ENCODE measurements at places on chromosomes 12 and 14.

DNA sequence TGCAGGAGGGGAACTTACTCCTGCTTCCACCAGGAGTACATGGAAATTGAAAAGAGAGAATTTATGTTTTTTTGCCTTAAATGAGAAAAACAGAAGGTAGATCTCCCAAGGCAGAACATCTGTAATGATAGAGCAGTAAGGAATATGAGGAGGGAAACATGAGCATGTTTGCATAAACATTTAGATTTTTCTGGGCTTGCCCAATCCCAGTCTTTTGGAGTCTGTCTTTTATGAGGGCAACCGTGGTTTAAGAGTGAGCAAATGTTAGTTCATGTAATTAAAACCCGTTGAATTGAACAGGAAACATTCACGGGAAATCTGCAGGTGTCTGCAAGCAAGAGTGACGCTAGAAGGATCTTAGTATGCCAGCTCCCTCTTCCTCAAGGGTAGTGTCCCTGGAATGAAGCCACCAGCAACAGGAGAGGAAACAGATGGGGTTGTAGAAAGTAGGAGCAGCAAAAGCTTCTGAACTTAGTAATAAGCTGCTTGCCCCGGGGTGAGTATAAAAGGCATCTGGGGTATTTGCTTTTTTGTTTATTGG lies 79.3 kb downstream of the ARF6 start:
- no peak for DNase-seq

- no peak for DNase-seq
Measured at GRCh38 chr12:27000961-27001360, 13.2 kb downstream of the TM7SF3 start.

DNA sequence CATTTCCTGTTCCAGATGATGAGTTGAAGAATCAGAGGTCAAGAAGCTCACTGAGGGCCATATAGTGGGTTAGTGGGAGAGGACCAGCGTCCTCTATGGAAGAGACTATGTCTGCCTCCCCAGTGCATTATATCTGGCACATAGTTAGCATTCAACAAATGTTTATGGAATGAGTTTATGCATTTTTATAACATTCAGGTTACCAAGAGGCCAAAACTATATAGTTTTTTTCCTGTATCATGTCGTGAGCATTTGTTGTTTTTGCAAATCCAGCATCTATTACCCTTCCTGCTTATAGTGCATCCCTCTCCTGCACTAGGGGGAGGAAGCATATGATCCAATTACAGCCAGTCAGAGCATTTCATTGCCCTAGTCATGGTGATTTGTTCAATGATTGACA lies 60.6 kb downstream of the SUDS3 start:
- DNase-seq, result no peak

- no peak for DNase-seq
Measured at GRCh38 chr14:53468876-53469275, 315.8 kb upstream of the DDHD1 start.

- DNase-seq, result no peak
Measured at GRCh38 chr14:76929927-76930326, 98.6 kb downstream of the IRF2BPL start.

GRCh38 chr14:71803539-71804260 lies 128.5 kb upstream of the RGS6 start:
- no peak for DNase-seq

GRCh38 chr12:23063206-23063605 lies 438.2 kb downstream of the ETNK1 start:
- DNase-seq, result no peak

- DNase-seq, result peak; percentile 91
Measured at GRCh38 chr12:52221912-52222457, 11.1 kb upstream of the KRT7 start.

- no peak for DNase-seq
Measured at GRCh38 chr12:121388421-121388981, 11.4 kb upstream of the RNF34 start.

- DNase-seq, result peak; percentile 41
Measured at GRCh38 chr12:5718680-5719079, 226.4 kb downstream of the ANO2 start.

DNA sequence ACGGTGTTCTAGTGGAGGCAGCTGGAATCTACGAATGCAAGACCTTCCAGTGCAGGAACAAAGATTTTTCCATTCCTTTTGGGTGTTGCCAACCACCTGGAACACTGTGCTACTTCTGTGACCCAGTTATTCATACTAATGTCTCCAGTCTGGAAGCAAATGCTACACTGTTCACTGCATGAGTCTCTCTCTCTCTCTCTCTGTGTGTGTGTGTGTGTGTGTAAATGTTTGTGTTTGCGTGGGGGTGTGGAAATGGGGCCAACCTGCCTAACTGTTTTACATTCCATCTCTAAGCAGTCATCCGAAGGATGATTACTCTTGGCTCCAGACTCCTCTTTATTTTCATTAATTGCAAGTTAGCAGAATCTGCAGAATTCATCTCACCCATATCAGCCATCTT lies 29.9 kb upstream of the YBX3 start:
- DNase-seq, result no peak

DNA sequence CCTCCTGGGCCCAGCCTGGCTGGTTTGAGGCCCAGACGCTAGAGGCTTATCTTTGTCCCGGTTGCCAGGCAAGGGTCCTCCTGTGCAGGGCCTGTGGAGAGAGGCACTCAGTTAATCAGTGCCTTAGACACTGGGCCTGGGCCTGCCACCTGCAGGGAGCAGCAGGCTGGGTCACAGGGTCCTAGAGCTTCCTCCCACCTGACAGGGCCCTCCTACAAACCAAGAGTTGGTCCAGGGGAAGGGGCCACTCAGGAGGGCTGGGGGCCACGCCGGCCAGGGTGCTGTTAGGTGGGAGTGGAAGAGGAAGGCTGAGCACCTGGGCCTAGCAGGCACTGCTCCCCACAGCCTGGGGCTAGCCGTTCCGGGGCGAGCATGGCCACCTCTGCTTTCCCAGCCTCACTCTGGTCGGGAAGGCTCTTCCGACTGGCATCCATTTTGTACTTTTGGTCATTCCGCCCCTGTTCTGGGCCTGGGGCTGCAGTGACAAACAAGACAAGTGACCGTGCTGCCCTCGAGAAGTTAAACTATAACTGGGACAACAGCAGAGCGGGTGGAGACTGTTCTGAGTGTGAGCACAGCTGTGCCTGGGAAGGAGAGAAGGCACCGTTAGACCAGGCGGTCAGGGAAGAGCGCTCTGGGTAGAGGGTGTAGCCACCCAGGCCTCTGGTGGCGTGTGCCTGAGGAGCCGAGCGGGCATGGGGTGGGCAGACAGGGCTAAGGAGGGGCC lies 27.2 kb downstream of the FBRSL1 start:
- no peak for DNase-seq

GRCh38 chr12:27859648-27860047 lies 79.6 kb upstream of the MANSC4 start:
- DNase-seq, result no peak

- no peak for DNase-seq
Measured at GRCh38 chr12:107327651-107328182, 234.4 kb upstream of the CRY1 start.

DNA sequence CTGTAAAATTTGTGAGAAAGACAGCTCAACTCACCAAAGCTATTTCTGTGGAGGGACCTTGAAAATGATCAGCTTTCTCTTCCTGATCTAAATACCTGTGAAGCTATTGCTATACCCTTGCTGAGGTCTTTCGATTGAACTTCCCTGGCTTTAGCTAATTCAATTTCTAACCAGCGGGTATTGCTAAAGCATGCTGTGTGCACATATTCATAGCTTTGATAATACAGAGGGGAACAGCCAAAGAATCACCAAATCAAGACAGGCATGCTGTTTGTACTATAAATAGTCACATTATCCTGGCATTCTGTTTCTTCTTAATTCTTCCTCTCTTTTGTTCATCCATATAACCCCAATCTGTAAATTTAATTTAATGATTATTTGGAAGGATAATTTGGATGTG lies 233.0 kb downstream of the LRFN5 start:
- no peak for DNase-seq

DNA sequence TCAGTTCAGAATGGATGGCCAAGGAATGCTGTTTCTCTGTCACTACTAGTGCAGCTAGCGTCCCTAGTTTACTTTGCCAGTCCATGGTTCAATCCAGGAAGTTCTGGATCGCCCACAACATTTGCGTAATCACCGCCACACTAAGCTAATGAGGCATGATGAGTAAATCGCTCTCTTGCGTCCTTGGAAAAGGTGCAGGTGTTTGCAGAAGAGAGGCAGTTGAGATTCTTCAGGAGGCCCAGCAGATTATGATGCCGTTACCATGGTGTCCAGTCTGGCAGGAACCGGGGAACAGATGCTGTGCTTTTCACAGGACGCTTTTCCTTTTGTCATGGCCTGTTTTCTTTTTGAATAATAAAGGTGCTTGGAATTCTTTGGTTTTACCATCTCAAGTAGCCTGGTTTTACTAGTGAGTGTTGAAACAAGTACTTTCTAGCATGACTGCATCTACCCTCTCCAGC lies 9.0 kb downstream of the TPH2 start:
- DNase-seq, result peak; percentile 74

GRCh38 chr12:95533985-95534384 lies 17.3 kb downstream of the USP44 start:
- no peak for DNase-seq

- no peak for DNase-seq
Measured at GRCh38 chr14:64723691-64724577, 19.7 kb downstream of the PLEKHG3 start.

GRCh38 chr12:93297536-93297935 lies 80.2 kb upstream of the NUDT4 start:
- DNase-seq, result no peak

DNA sequence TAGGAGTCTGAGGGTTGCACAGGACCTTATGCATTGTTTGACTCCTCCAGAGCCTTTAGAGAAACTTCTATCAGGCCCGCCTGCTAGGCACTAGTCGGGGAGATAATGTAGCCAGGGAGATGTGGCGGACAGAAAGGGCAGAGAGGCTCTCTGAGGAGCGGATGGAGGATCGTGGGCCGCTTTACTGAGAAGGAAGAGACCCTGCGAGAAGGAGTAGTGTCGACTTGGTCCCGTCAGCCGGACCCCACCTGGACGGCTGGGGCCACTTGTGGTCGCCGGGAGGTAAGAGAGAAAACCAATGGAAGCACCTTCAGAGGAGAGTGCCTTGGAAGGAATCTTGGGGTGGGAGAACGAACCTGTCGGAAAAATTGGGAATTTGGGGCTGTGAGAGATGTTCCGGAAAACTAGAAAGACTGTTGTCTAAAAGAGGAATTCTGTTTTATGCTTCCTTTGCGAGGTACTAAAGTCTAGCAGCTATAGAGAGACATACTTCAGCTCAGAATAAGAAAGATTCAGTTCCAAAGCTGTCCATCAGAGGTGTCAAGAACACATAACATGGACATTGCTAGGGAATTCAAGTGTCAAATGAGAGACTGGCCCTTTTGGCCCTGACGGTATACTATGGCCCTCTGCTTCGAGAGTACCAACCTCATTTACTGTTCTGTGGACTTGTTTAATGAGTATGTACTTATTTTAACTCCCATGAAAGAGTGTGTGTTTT lies 660 bp upstream of the MCRS1 start:
- no peak for DNase-seq

DNA sequence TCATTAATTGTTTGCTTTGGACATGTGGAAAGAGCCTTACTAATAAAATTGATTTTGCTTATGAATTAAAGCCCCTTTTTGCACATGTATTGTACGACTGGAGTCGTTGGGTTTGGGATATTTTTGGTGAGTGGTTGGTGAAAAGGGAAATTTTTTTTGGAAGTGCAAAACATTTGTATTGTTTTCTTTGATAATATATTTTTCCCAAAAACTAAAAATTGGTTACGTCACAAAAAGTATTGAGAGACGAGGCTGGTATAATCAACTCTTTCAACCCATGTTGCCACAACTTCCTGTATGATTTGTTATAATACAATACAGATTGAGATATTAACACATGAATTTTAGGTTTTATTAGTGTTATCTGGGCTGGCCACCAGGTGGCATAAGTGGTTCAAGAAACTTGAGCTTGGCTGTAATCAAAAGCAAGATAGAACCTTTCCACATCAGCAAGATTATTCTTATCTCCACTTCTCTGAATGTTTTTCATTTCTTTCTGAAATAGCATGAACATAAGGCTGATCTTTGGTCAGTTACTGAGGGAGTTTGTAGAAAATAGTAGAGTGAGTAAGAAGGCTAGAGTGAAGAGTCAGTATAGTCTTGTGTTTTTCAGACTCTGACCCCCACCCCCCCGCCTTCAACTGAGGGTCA lies 8.7 kb downstream of the NGDN start:
- no peak for DNase-seq

DNA sequence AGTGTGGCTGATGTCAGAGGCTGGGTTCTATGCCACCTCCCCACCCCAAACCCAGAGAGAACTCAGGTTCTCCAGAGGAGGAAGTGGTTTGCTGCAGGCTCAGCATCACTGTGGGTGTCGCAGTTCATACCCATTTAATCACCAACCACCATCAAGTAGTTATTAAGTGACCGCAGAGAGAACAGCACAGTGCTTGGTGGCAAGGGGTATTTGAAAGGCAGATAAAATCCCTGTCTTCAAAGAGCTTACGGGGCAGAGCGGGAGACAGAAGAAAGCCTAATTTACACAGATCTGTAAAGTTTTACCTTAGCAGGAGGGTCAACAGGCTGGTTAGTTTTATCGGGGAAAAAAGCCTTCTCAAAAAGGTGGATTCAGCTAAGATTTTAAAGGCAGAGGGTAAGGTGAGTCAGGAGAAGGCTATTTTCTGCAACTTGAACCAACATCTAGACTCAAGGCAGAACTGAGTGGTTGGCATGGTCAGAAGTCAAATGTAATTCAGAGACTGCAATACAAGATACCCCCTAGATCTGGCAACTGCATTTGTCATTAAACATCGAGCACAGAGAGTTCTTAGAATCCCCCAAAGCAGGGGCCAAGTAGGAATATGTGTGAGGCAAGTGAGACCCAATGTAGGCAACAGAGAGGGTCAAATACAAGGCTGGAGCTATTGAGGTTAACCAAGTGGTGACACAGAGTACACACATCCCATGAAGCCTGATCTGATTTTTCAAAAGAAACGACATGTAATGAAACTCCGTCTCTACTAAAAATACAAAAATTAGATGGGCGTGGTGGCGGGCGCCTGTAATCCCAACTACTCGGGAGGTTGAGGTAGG lies 13.2 kb downstream of the PXN start:
- DNase-seq, result no peak

DNA sequence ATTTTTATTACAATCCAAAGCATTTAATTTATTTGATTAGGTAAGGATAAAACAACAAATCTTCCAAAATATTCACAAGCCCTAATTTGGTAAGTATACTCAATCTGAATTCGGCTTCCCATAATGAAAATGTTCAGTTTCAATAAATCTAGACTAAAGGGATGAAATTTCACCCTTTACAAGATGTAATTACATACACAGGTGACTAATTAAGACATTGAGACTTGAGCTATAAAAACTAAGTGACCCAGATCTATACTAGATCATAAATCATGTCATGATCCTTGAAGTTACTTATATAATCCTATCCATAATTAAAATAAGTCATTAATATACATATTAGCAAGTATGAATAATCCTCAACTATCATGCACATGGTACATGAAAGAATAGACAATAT lies 36.6 kb downstream of the LRP6 start:
- no peak for DNase-seq

GRCh38 chr14:24785698-24786097 lies 151.7 kb upstream of the GZMB start:
- DNase-seq, result no peak

All from ecto neural progenitor cell (in vitro differentiated cells).